ENCODE measurements at places on chromosomes 1 and 21. TPM values are rescaled to one million over a fixed set of nuclear protein-coding genes. Genes with fewer than 3 reads are reported as not detected.

Gene COL8A2
- polyA plus RNA-seq, result 6.9 TPM

Gene OR2T35
- not detected for polyA plus RNA-seq

Gene LRRC71
- polyA plus RNA-seq, result 0.83 TPM

Gene CALML6
- polyA plus RNA-seq, result 211 TPM

Gene CENPL
- polyA plus RNA-seq, result 7.3 TPM

Gene BEST4
- 0.19 TPM for polyA plus RNA-seq

Gene MTARC2
- polyA plus RNA-seq, result 17.4 TPM

Gene FCRL2
- polyA plus RNA-seq, result not detected

Data from hindlimb muscle (tissue), 1 donor.